ENCODE measurements at places on chromosomes 7 and 10.

- DNase-seq, result no peak
These were observed 39.6 kb upstream of the KLHL7 start for GRCh38 chr7:23065974-23066373.

GRCh38 chr10:32149252-32149955 is 93.2 kb upstream of the KIF5B start:
- DNase-seq, result no peak

DNA sequence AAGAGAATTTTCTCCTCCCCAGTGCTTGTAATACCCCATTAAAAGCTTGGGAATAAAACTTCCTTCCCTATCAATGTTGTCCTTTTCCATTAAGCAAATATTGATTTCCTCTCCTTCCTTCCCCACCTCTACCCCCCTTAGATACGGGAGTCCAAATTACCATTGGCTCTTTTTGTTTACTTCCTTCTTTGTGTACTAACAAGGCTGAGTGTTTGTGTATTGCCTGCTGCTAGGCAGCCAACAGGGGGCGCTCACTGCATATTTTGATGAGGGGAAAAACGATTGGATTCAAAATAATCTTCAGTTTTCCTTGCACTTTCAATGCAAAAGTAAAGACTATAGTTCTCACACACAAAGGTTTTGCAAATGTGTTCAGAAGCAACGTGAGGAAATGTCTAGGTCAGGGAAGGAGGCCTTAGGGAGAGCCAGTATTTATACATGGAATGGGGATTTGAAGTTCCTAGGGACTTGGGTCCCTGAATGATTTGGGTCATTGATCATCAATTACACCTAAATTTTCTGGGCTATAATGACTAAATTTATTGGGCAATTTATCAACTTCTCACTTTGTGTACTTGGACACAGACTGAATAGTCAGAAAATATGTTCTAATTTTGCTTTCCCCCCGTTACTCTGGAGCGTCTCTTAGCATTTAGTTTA is 23.6 kb upstream of the VPS41 start:
- peak; percentile 70 for DNase-seq

DNA sequence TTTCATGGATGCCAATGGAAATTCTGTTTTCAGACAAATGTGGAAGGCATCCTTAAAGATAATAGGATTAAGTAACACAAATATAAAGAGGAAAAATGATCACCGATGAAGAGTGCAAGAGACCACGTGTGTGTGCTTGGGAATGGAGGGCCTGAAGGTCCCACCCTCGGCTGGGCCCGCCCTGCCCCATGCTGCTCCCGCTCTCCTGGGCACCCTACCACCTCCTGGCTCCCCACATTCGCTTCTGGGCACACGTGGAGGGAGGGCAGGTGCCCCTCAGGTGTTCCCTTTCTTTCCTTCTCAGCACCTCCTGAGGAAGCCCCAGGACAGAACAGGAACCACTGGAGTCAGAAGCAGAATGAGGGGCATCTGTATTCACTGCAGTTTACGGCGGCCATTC is 367.6 kb downstream of the DNAJB6 start:
- DNase-seq, result no peak

DNA sequence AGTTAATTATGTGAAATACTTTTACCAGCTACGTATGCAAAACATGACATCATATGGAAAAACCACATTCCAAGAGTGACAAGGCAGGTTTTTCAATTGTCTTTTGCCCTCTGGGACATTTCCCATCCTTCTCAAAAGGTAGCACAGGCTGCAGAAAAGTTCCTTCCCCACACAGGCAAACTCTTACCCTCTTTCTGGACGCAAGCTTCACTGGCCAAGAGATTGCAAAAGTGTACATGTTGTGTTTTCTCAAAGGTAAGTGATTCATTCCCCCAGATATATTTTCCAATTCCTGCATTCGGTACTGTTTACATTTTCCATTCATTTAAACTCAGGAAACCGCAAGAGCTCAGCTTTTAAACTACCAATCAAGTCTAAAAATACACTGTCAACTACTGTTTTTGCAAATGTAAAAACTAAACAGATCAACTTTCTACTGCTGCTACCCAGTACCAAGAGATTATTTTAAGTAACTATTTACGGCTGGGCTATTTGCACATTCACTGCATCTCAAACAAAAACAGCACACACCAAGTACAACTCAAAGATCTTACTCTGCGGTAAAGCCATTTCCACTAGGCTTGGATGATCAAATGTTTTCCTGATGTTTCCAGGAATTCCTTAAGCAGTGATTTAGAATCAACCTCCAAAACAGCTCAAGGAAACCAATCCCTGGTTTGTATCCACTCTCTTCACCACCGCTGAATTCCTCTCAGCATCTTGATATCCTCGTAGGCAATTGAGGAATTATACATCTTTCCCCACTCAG is 233.6 kb upstream of the CCDC6 start:
- DNase-seq, result no peak

- no peak for DNase-seq
These were observed 165.0 kb upstream of the TBX20 start for GRCh38 chr7:35418716-35419390.

GRCh38 chr10:78390817-78391216 is 357.2 kb downstream of the RPS24 start:
- no peak for DNase-seq

DNA sequence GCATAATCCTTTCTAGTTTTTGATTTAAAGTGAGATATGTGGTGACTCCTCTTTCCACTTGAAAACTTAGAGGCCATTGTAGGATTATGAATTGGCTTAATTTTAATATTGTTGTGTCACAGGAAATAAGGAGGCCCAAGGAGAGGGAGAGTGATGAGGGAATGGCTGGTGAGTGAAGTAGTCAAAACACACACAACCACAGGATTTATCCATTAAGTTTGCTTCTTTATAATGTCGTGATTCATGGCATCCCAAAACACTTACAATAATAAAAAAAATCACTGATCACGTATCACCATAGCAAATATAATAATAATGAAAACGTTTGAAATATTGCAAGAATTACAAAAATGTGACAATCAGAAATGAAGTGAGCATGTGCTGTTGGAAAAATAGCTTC is 1215.5 kb upstream of the LRRTM3 start:
- DNase-seq, result no peak

GRCh38 chr10:124685261-124685660 is 58.9 kb downstream of the FAM53B start:
- DNase-seq, result no peak

GRCh38 chr7:145224775-145225174 is 388.9 kb upstream of the TPK1 start:
- no peak for DNase-seq

DNA sequence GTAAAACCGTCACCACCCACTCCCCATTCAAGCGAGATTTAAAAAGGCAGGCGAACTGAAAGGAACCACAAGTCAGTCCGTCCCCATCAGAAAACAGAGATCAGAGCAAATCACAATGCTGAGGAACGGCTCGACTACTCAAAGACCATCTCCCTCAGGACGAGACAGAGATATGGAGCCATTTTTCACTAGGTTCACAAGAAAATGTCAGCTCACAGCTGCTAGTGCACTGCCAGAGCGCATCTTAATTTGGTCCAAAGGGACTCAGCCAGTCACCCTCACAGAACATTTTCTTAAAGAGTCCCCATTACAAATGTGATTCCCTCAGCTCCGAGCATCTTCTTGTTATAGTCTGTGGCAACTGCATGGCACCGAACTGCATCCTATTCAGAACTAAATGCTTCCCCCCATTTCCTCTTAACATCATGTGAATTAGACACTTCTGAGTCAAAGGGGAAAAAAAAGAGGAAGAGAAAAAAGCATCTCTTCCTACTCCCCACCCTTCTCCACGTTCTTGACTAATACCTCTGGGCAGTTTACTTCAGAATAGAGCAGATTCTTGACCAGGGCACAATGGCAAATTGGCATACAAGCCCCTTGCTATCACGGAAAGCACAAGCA is 683.9 kb downstream of the MAGI2 start:
- no peak for DNase-seq

- peak; percentile 57 for DNase-seq
These were observed 33.1 kb upstream of the CROT start for GRCh38 chr7:87312215-87312865.

- no peak for DNase-seq
These were observed 76.5 kb downstream of the AFAP1L2 start for GRCh38 chr10:114327537-114328440.

Data from stimulated activated naive CD8-positive, alpha-beta T cell treated with anti-CD3 and anti-CD28 coated beads, Interleukin-15, Interleukin-2, amounts not matched to agents 100 U/mL and 50 U/mL, for 24 hours (primary cell).